ENCODE measurements at places on chromosomes 1 and 21. TPM values are rescaled to one million over a fixed set of nuclear protein-coding genes. Genes with fewer than 3 reads are reported as not detected.
A peak's percentile ranks its signal among the peaks of the same experiment; 100 is the strongest.

GRCh38 chr1:152513081-152513480 is 1.2 kb upstream of the CRCT1 start:
- no peak for DNase-seq

GRCh38 chr1:115229016-115229415 is 109.0 kb downstream of the NGF start:
- no peak for DNase-seq

- DNase-seq = no peak
Observed at GRCh38 chr1:36087233-36088123, 1.2 kb upstream of the ADPRS start.

- DNase-seq = no peak
Observed at GRCh38 chr1:234722904-234723720, 113.1 kb upstream of the IRF2BP2 start.

DNA sequence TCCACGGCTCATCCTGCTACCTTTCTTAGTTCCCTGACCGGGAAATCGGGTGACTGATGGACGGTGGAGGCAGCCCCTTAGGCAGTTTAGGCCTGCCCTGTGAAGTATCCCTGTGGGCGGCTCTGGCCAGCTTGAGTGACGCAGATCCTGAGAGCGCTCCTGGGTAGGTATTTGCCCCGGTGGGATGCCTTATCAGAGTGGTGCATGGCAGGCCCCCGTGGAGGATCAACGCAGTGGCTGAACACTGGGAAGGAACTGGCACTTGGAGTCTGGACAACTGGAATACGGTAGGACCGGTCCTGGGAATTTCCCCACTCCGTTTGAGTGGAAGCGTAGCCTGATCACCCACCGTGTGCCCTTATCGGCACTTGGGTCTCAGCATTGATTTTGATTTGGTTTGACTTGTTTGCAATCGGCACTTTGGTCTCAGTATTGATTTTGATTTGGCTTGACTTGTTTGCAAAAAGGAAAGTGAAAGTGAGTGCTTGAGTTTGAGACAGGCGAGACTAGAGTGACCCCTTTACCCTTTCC is 15.2 kb downstream of the PLA2G2F start:
- DNase-seq = no peak

DNA sequence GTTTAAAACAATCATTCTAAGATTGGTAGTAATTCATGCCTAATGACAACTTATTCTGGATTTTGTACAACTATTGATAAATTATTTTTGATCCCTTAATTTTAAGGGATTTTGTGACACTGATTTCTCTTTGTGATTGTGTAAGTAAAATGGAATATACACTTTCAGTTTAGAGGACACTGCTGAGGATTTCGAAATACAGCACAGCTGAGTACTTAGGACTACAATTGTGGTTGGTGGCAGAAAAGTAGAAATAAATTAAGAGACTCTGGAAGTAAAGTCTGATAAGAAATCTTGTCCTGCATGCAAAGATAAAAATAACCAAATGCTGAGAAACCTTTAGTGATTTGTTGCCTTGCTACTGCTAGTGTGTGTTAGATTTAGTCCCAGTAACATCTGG is 40.0 kb downstream of the TYW3 start:
- no peak for DNase-seq

GRCh38 chr1:34267326-34267725 is 90.6 kb downstream of the C1orf94 start:
- no peak for DNase-seq

GRCh38 chr1:6128276-6129081 is 51.6 kb downstream of the CHD5 start:
- no peak for DNase-seq

DNA sequence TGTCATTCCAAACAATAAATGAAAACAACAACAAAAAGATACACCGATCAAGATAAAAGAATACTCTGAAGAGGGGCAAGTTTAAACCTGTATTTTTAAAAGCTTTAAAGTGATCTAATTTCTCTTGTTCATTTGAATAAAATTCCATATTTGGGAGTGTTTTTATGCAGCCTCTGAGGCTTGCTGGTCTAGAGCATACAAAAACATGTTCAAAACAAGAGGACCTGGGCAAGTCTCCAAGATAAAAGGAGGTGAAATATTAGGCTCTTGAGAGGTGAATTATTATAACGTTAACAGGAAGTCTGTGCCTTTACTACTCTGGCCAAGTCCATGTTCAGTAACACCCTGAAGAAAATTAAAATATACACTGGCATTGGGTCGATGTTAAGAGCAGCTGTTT is 20.1 kb downstream of the URB1 start:
- DNase-seq = no peak

- DNase-seq = no peak
Observed at GRCh38 chr1:101455166-101455565, 218.3 kb downstream of the S1PR1 start.

DNA sequence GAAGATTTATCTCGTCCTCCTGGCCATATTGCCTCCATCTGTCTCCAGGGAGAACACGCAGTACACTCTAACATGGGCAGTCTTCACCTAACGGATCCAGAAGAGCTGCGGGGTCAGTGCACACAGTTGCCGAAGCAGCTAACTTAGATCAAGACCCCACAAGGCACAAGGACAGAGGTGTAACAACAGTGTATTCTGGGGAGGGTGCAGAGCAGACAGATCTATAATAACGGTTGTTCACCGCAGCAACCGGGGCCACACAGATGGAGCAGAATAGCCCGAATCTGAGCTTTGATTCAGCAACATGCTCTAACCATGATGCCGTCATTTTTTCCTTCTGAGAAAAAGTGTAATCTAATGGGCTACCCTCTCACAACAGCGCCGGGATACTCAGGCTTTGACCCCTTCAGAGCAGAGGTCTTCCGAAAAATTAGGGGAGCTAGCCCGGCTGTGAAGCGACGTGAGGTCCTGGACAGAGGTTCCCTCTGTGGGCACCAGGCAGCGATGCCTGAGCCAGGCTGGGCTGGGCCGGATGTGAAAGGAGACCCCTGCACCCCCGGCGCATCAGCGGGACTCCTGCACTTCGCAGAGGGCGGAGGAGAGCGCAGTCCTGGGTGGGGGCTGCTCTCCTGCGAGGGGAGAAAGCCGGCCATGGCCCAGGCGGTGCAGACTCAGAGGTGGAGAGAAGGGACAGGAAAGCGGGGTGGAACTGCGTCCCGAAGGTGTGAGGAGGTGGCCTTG is 57.5 kb downstream of the BCL9 start:
- DNase-seq = no peak

GRCh38 chr1:18107369-18108298 is at the start of gene IGSF21:
Gene IGSF21, plus strand, starts transcription at chr1:18107798. Its CDS starts 331 bp downstream, at chr1:18108129.
- DNase-seq = no peak

GRCh38 chr1:209787551-209787950 is 3.2 kb upstream of the C1orf74 start:
- DNase-seq = no peak

DNA sequence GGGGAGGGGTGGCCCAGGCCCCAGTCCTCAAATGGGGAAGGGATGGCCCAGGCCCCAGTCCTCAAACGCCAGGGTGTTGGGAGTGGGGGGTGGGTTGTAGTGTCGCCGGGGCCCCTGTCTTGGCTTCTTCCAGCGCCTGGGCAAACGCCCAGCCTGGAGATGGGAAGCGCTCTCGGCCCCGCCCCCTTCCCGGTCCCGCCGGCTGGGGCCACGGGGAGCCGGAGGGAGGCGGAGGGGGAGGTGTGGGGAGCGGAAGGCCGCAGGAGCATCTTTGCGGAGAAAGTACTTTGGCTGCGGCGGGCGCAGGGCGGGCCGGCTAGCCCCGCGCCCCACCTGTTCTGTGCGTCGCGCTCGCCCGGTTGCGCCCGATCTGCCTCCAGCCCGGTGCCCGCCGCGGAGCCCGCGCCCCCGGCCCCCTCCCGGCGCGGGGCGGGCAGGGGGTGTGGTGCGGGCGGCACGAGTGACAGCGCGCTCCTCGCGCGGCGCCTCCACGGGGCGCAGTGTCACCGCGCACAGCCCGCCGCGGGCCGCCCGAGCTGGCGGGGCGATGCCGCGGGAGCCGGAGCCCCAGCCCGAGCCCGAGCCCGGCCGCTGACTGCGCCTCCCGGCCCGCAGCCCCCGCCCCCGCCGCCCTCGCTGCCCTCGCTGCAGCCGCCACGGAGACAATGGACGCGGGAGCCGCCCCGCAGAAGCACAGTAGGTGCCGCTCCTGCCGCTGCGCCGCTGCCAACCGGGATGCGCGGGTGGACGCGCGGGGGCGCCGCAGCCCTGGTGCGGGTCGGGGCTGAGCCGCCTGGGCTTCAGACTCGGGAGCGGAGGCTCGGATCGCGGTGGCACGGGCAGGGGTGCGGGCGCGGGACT is 31.1 kb upstream of the PEX10 start:
- DNase-seq = no peak

DNA sequence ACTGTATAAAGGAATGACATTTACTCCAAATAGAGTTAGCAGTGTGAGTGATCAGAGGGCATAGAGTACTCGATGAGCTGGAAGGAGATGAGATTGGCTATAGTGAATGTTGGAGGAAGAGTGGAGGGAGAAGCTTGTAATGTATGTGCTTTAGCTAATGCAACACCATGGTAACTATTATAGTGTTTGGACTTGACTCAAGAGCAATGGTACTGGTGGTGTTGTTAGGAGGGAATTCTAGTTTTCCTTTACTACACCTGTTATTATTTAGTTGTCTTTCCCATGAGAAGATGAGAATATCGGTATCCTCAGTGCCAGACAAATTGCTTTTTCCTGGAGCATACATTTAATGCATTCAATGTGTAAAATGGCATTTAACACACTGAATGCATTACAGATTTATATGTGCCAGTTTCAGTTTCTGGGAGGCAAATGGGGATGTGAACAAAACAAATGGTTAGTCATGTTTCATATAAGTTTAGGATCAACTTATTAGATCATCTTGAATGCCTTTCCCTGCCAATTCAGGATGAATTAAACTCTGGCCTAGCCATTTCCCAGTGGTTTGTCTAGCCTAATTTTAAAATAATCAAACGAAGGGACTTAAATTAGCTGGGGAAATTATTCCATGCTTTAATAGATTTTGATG is 291.1 kb upstream of the ADAMTS5 start:
- no peak for DNase-seq

DNA sequence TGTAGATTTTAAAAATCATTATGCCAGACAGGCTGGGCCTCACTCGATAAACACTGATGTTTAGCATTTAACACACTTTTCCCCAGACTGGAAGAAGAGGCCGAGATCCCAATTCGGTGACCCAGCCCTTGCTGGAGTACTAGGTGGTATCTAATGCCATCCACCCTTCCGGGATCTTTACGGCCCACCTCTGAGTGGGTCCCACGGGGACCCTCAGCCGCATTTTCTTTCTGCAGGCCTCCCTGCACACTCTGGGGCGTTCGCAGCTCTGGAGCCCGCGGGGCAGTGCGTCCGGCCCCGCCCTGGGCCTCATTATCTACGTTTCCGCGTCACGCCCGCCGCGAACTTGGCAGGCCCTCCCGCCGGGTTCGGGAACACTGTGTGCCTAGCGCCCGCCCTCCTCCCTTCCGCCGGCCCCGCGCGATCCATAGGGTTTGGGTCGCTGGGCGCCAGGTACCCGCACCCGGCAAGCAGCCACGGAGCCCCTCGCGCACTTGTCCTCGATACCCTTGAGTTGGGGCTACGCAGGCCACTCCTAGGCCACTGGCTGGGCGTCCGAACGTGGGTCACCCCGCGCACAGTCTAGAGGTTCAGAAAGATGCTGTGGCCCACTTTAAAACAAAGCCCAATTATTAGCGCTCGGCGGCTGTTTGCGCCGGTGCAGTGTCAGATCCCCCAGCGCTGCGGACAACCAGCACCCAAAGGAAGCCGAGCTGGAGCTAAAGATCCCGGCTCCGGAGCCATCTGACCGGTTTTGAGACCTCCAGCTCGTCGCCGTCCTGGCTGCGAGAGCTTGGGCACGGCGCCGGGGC is 950 bp upstream of the EVA1C start:
- DNase-seq = no peak

DNA sequence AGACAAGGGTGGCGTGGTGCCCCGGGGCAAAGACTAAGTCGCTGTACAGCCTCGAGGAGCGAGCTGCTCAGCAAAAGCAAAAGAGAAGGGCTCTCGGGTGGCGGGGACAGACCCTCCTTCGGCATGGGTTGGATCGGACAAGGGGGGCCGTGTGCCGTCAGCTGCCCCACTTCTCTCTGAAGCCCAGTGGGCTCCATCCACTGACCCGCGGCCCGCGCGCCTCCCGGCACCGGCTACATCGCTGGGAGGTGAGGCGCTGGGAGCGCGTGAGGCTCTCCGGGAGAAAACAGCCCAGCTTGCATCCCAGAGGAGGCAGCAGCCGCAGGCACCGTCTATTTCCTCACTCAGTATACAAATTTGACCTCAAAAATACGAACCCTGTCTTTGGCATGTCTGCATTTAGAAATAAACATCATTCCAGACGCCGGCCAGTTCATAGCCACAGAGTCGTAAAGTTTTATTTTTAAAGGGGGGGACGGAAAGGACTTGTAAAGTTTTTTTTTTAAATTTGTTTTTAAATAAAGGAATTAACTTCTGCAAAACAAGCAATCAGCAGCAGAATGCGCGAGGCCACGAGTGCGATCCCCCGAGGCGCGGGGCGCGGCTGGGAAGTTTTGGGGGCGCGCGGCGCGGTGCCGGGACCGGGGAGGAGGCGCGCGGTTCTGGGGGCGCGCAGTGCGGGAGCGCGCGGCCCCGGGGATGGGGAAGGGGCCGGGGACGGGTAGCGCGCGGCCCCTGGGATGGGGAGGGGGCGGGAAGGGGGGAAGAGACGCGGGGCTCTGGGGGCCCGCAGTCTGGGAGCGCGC is 689 bp upstream of the GPR137B start:
- no peak for DNase-seq

- DNase-seq = peak; percentile 62
Observed at GRCh38 chr1:202807926-202808757, at the start of gene KDM5B. Gene KDM5B, minus strand, starts transcription at chr1:202808421. Its CDS starts 116 bp downstream, at chr1:202808305.

GRCh38 chr1:234495231-234495990 is 16.4 kb upstream of the TARBP1 start:
- DNase-seq = no peak

- no peak for DNase-seq
Observed at GRCh38 chr1:96291468-96291867, 430.1 kb upstream of the PTBP2 start.

GRCh38 chr1:146036241-146036964 is 14.9 kb upstream of the HJV start:
- DNase-seq = no peak

DNA sequence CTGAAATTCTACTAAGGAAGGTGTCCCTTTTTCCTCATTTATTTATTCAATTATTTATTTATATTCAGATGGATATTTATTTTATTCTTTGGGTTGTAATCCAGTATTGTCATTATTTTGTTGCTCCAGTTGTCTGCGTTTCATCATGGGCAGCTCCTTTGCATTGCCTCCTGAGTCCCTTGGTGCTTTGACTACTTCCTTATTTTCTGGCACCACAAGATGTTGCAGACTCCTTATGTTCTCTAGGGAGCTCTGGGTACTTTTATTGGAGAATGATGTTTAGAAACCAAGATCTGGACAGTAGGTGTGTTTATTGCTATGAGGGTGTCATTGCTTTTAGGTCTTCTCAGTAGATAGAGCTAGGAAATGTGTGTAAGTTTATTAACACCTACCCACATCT is 59.9 kb upstream of the ERRFI1 start:
- DNase-seq = no peak

Gene HHIPL2
- 0.35 TPM for polyA plus RNA-seq

Gene LRRC7
- 5.7 TPM for polyA plus RNA-seq

Gene RNF186
- not detected for polyA plus RNA-seq

Gene ERVH48-1
- 0.59 TPM for polyA plus RNA-seq

Gene SERTAD4
- polyA plus RNA-seq = 3.6 TPM

Gene HAPLN2
- polyA plus RNA-seq = 0.11 TPM

Gene TRAF3IP3
- 1.7 TPM for polyA plus RNA-seq

Gene OR10J1
- polyA plus RNA-seq = not detected

Gene GPR52
- polyA plus RNA-seq = not detected

Gene GJA9
- 0.37 TPM for polyA plus RNA-seq

Gene FALEC
- polyA plus RNA-seq = not detected

Gene KANK4
- polyA plus RNA-seq = 29.4 TPM

Gene XCL1
- 0.10 TPM for polyA plus RNA-seq

Gene SAMD13
- polyA plus RNA-seq = 6.9 TPM

Gene CD34
- polyA plus RNA-seq = 118 TPM

Gene FTCD
- 34.2 TPM for polyA plus RNA-seq
